ENCODE measurements at places on chromosomes 1 and 21. TPM values are rescaled to one million over a fixed set of nuclear protein-coding genes. Genes with fewer than 3 reads are reported as not detected.

DNA sequence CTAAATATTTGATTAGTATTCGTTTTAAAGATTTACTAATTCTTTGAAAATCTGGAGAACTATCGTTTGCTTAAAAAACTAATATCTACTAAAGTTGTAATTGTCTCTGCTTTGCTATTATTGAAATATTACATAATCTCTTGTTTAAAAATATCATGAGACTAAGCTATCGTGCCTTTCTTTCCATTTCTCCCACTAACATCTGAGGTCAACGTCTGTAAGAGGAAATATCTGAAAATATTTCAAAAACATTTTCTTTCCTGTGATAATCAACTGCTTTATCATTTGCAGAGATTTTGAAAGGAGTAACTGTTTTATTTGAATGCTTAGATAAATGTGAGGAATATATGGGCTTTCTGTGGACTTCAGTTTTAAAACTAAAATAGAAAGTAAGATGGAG is 694.1 kb downstream of the USP25 start:
- no peak overlapping the region for H3K27ac ChIP-seq
- no peaks in the 10 kb centered on the region for H3K27me3 ChIP-seq
- no peak overlapping the region for H3K4me3 ChIP-seq
- DNase-seq = no peak
- H3K4me1 ChIP-seq = no peaks in the 10 kb centered on the region
- no peaks in the 10 kb centered on the region for H3K36me3 ChIP-seq

GRCh38 chr1:203130358-203130985 is 2.9 kb downstream of the ADORA1 start:
- H3K4me1 ChIP-seq = no peaks in the 10 kb centered on the region
- H3K4me3 ChIP-seq = no peak overlapping the region
- H3K27ac ChIP-seq = no peak overlapping the region
- H3K36me3 ChIP-seq = no peaks in the 10 kb centered on the region

- H3K4me1 ChIP-seq = no peaks in the 10 kb centered on the region
- no peak overlapping the region for H3K4me3 ChIP-seq
- DNase-seq = no peak
- no peaks in the 10 kb centered on the region for H3K36me3 ChIP-seq
- no peak overlapping the region for H3K27ac ChIP-seq
- peaks cover 7% of the 10 kb centered on the region for H3K27me3 ChIP-seq
Observed at GRCh38 chr1:61104220-61104671, 21.9 kb downstream of the NFIA start.

DNA sequence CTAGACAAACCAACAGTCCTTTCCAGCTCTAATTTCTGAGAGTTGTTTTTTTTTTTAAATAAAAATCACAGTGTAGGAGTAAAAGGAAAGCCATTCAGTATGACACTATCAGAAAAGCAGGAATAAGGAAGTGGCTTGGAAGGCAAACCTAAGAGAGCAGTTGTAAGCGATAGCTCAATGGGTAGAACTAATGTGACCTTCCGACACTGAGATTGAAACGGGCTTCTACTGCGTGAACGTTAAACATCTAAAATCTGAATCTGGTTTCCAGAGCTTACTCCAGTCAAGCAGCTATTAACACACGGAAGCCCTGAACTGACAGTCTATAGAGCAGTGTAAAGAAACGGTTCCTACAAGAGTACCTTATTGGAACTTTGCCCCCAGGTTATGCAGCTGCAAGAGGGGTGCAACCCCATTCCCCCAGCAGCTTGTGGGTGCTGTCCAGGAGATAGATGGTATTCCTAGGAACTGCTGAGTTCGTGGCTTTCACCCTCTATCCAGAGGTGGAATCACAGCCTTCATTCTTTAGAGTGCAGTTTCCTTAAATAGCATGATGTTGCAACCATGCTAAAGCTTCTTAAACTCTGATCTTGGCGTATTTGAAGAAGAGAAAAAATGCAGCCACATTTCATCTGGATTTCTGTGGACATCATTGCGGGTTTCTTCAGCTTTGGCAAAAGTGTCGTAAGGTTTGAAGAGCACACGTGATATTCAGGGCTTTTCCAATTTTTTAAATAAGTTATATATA is 3.3 kb upstream of the IRF2BP2 start:
- H3K27ac ChIP-seq = peak overlapping the region; percentile 99
- peaks cover 31% of the 10 kb centered on the region for H3K4me1 ChIP-seq
- no peaks in the 10 kb centered on the region for H3K27me3 ChIP-seq
- DNase-seq = no peak

Gene GPR52
- 11.3 TPM for total RNA-seq

Gene SLC9C2
- not detected for total RNA-seq

DNA sequence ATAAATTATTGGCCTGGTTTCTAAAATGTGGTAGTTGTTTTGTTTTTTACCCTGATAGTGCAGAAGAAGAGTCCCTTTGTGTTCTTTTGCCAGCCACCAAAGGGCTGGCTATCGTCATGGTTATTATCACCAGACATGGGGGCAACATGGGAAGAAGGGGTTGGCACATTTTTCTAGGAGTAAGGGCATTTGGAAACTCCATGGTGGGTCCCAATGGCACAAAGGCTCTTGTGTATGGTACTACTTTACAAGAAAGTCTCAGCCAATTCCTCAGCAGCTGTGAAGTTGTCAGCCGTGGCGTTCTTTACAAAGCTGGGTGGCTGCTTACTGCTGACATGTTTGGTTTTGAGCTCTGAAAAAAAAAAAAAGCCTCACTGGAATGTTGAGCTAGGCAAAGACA is 330.4 kb upstream of the ESRRG start:
- no peak overlapping the region for H3K27ac ChIP-seq
- H3K36me3 ChIP-seq = no peaks in the 10 kb centered on the region
- H3K27me3 ChIP-seq = no peaks in the 10 kb centered on the region
- DNase-seq = no peak
- no peaks in the 10 kb centered on the region for H3K4me1 ChIP-seq

Gene OR10J1
- not detected for total RNA-seq

DNA sequence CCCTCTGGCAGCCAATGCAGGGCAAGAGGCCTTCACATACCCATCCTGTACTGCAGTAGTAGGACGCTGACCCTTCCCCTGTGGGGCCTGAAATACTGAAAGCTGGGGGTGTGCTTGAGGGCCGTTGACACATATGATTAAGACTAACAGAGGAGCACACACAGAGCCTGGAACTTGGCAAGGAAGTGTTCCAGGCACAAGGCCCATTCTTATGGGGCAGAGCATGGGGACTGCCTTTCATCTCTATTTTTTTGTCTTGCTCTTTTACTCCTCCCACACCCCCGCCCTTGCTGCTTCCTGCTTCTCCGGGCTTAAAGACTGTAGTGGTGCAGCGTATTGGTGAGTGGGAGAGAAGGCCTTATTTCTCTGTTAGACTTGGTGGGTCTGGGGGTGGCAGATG is 137.4 kb downstream of the BACH1 start:
- H3K27me3 ChIP-seq = no peaks in the 10 kb centered on the region
- H3K27ac ChIP-seq = peak overlapping the region; percentile 60
- DNase-seq = peak; percentile 42
- H3K4me1 ChIP-seq = peaks cover 17% of the 10 kb centered on the region
- H3K36me3 ChIP-seq = no peaks in the 10 kb centered on the region

Gene OR2T3
- total RNA-seq = not detected

Gene GRHL3
- not detected for total RNA-seq

- H3K4me1 ChIP-seq = no peaks in the 10 kb centered on the region
- H3K36me3 ChIP-seq = peaks cover 9% of the 10 kb centered on the region
- no peak overlapping the region for H3K4me3 ChIP-seq
- no peak overlapping the region for H3K27ac ChIP-seq
- no peaks in the 10 kb centered on the region for H3K27me3 ChIP-seq
Observed at GRCh38 chr1:63662841-63663240, 69.6 kb downstream of the PGM1 start.

DNA sequence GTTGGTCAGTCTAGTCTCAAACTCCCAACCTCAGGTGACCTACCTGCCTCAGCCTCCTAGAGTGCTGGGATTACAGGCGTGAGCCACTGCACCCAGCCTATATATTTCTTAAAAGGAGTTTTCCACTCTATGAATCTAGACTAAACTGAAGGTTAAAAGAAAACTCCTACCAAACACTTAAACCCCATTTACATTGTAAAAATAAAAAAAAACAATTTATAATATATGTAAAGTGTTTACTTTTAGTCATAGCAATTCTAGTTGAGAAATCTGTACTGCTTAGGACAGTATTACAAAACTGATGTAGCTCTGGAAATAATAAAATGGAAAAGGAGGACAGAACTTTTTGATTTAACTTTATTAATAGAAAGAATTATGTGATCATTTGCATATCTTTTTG is 9.5 kb downstream of the ASB17 start:
- H3K4me1 ChIP-seq = no peaks in the 10 kb centered on the region
- no peak for DNase-seq
- no peaks in the 10 kb centered on the region for H3K36me3 ChIP-seq
- H3K27me3 ChIP-seq = no peaks in the 10 kb centered on the region
- H3K27ac ChIP-seq = no peak overlapping the region

GRCh38 chr1:206872139-206872538 is 6.7 kb downstream of the IL20 start:
- H3K4me3 ChIP-seq = no peak overlapping the region
- no peaks in the 10 kb centered on the region for H3K4me1 ChIP-seq
- H3K36me3 ChIP-seq = no peaks in the 10 kb centered on the region

DNA sequence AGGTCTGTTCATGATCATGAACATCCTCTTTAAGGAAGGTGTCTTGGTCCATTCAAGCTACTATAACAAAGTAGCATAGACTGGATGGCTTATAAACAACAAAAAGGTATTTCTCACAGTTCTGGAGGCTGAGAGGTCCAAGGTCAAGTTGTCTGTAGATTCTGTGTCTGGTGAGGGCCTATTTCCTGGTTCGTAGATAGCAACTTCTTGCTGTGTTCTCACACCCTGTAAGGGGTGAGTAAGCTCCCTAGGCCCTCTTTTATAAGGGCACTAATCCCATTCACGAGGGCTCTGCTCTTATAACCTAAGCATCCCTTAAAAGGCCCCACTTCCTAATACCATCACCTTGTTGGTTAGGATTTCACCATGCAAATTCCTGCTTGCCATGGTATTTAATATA is 347.7 kb downstream of the PTBP2 start:
- DNase-seq = no peak
- no peaks in the 10 kb centered on the region for H3K4me1 ChIP-seq
- no peaks in the 10 kb centered on the region for H3K36me3 ChIP-seq
- H3K4me3 ChIP-seq = no peak overlapping the region
- no peak overlapping the region for H3K27ac ChIP-seq
- no peaks in the 10 kb centered on the region for H3K27me3 ChIP-seq

Gene C8B
- 0.20 TPM for total RNA-seq

- DNase-seq = no peak
- no peaks in the 10 kb centered on the region for H3K4me1 ChIP-seq
- no peaks in the 10 kb centered on the region for H3K27me3 ChIP-seq
- no peak overlapping the region for H3K4me3 ChIP-seq
- H3K36me3 ChIP-seq = no peaks in the 10 kb centered on the region
Observed at GRCh38 chr1:234701737-234702341, 91.9 kb upstream of the IRF2BP2 start.

Gene SLC1A7
- not detected for total RNA-seq

- no peaks in the 10 kb centered on the region for H3K27me3 ChIP-seq
- no peak overlapping the region for H3K4me3 ChIP-seq
- no peaks in the 10 kb centered on the region for H3K36me3 ChIP-seq
- no peaks in the 10 kb centered on the region for H3K4me1 ChIP-seq
Observed at GRCh38 chr21:39660191-39660980, 47.6 kb downstream of the B3GALT5 start.

DNA sequence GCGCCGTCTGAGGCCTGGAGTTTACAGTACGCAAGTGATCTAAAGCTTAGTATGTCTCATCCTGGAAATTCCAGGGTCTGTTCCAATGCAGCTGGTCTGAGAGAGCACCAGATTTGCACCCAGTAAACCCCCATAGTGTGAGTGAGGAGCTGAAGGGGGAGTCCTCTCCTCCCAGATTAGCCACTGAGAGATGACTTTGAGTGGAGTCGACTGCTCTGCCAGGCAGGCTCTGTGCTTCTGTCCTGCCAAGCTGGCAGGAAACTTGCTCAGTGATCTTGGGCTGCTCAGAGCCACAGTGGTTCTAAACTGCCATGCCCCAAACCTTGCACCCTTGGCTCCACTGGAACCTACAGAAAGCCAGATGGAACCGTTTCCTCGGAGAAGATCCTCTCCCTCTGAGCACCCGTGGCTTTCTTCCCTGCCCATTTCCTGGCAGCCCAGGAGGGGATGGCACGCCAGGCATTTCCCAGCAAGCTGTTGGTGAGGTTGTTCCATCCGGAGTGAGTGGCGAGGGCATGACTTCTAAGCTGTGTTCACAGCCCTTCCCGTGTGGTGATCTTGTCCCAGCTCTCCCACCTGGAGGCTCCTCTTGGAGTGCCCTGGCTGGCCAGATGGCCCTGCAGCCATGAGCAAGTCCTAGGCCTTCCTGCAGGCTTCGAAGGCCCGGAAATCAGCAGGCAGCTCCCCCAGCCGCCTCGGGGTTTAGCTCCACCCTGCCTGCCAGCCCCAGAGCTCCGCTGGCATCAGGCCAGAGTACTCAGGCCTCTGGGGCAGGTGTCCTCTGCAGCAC is 125.9 kb upstream of the VAMP3 start:
- no peaks in the 10 kb centered on the region for H3K27me3 ChIP-seq
- no peak overlapping the region for H3K27ac ChIP-seq
- no peaks in the 10 kb centered on the region for H3K36me3 ChIP-seq
- no peak for DNase-seq
- H3K4me1 ChIP-seq = peaks cover 6% of the 10 kb centered on the region

DNA sequence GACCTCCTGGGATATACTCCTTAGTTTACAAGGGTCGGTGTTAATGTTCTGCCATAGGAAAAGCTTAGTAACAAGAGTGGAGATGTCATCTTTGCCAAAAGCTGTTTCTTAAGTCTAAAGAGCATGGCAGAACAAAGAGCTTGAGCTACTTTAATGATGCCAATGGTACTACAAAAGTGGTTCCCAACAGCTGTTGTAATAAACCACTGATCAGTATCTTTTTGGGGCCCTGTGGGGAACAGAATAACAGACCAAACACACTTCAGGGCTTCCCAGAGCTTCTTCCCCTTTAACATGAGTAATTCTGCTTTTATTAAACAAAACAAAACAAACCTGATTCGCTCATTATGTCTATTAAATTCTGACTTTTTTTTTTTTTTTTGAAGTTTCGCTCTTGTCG is 116.3 kb downstream of the NCAM2 start:
- no peak overlapping the region for H3K4me3 ChIP-seq
- H3K4me1 ChIP-seq = no peaks in the 10 kb centered on the region
- H3K27me3 ChIP-seq = no peaks in the 10 kb centered on the region
- no peak for DNase-seq
